ENCODE measurements at places on chromosomes 6 and 20. TPM values are rescaled to one million over a fixed set of nuclear protein-coding genes. Genes with fewer than 3 reads are reported as not detected.
A peak's percentile ranks its signal among the peaks of the same experiment; 100 is the strongest.

DNA sequence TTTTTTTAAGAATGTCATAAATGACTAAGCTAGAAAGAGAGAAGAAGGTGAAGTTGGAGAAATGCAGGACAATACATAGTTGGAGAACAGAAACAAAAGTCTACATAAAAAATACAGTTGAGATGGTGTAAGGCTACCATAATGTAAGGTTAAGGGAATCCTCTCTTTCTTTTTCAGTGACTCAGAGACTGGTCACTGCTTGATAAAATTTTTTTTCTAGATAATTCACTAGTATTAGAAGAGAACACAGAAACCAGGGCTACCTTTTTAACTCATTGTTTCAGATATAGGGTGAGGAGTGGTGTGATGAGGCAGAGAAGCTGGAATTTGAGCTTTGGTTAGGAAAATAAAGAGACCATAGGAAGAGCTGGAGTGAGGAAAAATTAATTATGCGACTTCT is 18.2 kb upstream of the EDN1 start:
- DNase-seq: no peak

DNA sequence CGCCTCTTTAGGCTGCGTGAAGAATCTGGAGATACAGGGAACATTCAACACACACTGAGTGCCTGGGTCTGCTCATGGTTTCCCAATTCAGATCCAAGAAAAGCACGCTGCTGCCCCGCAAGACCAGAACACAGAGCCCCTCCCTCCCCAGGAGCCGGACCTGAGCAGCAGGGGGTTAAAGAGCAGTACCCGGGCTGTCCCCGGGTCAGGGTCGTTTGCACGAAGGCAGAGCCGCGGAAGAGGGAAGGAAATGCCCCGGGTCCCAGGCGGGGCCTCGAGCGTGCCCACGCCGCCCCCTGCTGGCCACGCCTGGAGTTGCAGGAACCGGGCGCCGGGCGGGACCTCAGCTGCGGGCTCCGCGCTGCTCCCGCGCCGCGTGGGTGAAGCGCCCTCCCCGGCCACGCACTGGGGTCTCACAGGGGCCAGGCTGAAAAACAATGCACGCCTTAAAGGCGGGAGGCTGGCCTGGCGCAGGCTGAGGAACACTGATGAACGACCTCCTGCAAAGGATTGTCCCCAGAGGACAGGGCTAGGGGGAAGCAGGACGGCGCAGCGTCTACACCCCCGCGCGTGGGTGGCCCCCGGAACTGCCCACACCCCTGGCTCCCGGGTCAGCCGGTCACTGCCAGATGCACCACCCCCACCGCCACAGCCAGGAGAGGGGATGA is 48.9 kb downstream of the ANKRD60 start:
- DNase-seq: peak; percentile 65

The IL20RA gene
- total RNA-seq: 0.05 TPM

- DNase-seq: no peak
Measured at GRCh38 chr6:29509239-29509638, 21.5 kb upstream of the MAS1L start.

DNA sequence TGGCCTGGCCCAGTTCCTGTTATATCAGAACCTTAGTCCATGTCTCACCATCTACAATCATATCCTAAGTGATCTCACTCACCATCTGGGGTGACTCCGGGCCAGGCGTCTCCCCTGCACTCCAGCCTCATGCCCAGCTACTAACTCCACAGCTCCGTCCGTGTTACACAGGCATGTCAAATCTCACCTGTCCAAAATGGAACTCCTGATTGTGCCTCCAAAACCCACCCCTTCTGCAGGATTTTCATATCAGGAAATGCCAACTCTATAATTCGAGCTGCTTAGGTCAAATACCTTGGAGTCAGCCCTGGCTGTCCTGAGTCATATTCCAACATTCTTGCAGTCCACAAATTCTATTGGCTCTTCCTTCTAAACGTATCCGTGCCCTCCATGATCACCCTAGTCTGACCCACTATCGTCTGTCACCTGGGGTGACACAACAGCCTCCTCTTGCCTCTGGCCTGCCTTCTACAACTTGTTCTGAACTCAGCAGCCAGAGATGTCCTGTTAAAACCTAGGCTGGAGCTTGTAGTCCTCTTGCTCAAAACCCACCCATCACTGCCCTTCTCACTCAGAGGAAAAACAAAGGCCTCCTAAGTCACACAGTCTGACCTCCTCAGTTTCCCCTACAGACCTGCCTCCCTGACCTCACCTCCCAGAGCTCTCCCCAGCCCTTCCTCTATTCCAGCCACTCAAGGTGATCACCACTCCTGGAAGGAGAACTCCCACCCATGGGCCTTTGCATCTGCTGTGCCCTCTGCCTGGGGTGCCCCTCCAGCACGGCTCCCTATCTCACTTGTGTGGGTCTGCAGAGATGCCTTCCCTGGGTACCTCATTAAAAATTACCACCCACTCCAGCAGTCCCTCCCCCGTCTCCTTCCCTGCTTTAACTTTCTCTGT is 85.3 kb upstream of the SIRPA start:
- no peak for DNase-seq

Data from activated T-cell treated with anti-CD3 and anti-CD28 coated beads, Interleukin-2, amount 50 U/mL, for 4 hours (primary cell).